SK-N-MC (cell line): ENCODE measurements at places on chromosomes 6 and 20.
A peak's percentile ranks its signal among the peaks of the same experiment; 100 is the strongest.

DNA sequence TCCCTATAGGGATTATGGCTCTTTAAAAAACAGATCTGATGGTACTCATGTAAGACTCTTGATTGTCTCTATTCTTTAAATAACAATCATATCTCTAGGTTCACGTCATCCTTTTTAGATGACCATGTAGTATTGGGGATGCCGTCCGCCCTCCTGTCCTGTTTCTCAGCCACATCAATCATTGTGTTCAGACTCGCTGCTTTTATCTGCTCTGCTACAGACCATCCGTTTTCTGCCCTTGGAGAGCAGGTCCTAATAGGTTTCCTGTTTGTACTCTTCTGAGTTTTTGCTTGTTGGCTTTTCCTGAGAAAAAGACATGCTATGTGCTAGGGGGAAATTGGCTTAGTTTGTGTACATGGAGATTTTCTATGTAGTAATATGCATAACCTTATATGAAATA is 76.8 kb downstream of the SASH1 start:
- DNase-seq: no peak

GRCh38 chr6:105202486-105202885 is 22.7 kb upstream of the POPDC3 start:
- no peak for DNase-seq

DNA sequence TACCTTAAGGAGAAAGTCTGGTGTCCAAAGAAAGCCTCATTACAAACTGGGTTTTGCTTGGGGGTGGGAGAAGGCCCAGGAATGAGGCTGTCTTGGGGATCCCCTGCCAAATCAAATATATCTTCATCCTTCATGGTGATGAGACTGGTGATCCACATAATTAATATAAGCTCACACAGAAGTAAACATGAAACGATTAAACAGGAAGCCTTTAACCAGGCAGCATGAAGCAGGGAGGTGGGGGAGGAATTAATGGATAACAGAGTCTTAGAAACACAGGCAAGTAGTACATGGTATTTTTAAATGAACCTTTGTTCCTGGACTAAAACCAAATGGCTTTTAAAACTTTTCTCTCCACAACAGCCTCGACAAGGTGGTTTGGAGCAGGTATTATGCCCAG is 437.5 kb downstream of the TFAP2A start:
- no peak for DNase-seq

- DNase-seq: no peak
These were observed 619 bp downstream of the DAAM2 start for GRCh38 chr6:39792540-39793450.

DNA sequence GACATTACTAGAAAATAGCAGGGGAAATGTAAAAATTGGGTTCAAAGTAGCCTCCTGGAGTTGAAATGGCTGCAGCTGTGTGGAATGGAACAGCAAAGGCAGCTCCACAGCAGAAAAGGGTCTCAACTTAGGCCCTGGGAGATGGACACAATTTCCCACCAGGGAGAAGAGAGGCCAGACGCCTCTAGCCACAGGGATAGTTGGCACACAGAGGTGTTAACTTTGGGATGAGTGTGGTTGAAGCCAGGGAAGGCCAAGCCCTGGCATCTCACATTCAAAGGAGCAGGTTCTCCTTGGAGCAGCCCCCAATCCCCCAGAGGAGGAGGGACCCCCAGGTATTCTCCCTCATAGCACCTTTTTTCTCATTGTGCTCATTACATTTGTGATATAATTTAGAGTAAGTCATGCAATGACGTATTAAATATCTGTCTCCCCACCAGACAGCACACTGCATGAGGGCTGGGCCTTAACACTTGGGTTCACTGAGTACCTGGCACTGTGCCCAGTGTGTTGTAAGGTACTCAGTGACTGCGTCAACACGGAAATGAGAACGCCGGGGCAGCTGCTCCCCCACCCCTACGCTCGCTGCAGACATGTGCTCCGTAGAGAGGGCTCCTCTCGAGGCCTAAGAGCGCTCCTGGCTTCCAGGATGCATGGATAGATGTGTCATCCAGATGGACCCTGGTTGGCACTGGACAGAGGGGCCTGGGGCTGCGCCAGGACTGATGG is 76.0 kb upstream of the CD93 start:
- DNase-seq: peak; percentile 34

GRCh38 chr20:45094864-45095574 is 5.9 kb downstream of the KCNS1 start:
- DNase-seq: no peak

GRCh38 chr20:19274412-19275015 is 62.1 kb downstream of the SLC24A3 start:
- DNase-seq: no peak

DNA sequence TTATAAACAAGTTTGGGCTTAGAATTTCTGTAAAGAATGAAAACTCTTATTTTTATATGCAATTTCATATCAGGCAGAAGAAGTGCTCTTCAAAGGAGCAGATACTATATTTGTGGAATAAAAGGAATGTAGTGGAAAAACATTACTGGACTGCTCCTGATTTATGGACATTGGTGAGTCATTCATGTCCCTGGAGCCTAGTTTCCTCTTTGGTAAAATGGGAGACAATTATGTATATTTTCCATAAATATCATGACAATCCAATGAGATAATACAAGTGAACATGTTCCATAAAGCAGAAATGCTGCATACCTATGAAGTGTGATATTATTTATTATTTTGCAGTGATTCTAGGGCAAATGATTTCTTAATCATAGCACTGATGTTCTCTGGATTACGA is 445.8 kb upstream of the CITED2 start:
- DNase-seq: no peak

DNA sequence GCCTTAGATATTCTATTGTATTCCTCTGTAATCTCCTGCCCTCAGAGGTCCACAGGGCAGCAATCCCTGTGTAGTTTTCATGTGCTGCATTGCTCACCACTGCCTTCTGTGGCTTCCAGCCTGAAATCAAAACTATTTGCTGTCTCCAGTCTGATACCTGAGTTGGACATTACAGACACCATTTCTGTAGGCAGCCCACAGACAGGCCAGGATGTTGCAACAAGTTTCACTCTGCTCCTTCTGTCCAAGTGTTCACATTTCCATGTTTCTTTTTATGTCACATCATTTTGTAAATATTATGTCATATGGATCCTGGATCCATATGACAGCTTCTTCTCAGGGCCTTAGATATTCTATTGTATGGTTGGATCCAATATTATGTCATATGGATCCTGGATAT is 21.7 kb downstream of the ECI2 start:
- no peak for DNase-seq

DNA sequence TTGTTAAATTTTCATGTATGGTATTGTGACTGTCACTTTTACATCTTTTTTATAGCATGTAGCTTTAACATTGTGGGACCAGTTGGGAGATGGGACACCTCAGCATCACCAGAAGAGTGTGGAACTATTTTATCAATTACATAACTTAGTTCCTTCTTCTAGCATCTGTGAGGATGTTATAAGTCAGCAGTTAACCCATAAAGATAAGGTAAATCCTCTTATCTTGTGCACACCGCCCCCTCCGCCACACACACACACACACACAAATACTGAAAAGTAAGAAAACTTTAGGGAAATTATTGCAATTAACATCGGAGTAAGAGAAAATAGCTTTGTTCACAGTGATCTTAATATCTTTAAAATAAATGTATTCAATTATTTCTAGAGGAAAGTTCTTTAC is 60.9 kb downstream of the PGM3 start:
- no peak for DNase-seq

- DNase-seq: no peak
These were observed 5.1 kb upstream of the FAM50B start for GRCh38 chr6:3844097-3844463.

- DNase-seq: no peak
These were observed 56.4 kb downstream of the RIPOR2 start for GRCh38 chr6:24879351-24879750.

- no peak for DNase-seq
These were observed 70.4 kb downstream of the METTL24 start for GRCh38 chr6:110287462-110288341.

- DNase-seq: no peak
These were observed 112.8 kb upstream of the JARID2 start for GRCh38 chr6:15132854-15133670.
